ENCODE measurements at places on chromosomes 12 and 14.
A peak's percentile ranks its signal among the peaks of the same experiment; 100 is the strongest.

GRCh38 chr14:61631045-61631687 lies 64.1 kb upstream of the HIF1A start:
- no peak for DNase-seq

DNA sequence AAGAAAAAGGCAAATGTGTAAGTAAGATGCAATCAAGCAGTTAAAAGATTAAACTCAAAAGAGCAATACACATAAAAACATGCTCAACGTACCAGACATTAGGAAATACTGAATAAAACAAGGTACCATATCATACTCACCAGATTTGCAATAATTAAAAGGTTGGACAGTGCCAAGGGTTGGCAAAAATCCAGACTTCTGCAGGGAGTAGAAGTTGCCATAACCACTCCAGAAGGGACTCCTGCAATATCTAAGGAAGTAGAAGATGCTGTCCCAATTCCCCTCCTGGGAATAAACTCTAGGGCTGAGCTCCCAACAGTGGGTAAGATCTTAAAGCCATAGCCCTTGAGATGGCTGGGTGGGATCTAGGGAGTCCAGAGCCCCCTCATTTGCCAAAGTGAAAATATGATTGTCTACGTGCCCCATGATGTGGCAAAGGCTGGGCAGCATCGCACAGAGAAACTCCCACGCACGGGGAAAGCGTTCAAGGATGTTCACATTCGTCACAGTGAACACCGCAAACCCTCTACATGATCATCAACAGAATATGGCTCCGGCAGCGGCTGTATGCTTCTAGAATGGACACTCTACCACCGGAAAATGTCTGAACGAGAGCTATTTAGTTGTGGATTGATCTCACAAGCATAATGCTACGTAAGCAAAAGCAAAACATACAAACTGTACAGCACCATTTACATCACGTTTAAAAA lies 12.3 kb downstream of the KCTD10 start:
- DNase-seq: no peak

DNA sequence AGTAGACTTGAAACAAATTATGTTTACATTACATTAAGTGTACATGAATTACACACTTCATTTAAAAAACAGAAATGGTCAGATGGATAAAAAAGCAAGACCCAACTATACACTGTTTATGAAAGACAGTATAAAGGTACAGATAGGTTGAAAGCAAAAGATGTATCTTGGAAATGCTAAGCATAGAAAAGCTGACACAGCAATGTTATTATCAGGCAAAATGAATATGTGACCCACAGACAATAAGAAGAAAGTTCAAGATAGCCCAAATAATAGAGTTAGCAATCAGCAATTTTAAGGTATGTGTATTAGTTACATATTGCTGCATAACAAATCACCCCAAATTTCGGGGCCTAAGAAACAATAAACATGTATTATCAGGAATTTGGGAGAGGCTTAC lies 153.5 kb downstream of the DHRS2 start:
- DNase-seq: no peak

DNA sequence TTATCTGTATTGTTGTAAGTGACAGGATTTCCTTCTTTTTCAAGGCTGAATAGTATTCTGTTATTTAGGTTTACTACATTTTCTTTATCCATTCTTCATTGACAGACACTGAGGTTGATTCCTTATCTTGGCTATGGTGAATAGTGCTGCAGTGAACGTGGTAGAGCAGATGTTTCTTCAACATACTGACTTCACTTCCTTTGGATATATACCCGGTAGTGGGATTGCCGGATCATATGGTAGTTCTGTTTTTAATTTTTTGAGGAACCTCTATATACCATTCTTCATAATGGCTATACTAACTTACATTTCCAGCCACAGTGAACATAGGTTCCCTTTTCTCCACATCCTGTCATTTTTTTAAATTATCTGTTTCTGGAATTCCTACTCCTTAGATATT lies 21.8 kb downstream of the DERA start:
- DNase-seq: no peak

- no peak for DNase-seq
Measured at GRCh38 chr14:68234101-68234905, 414.7 kb downstream of the RAD51B start.

GRCh38 chr12:103966736-103967135 lies 1.1 kb downstream of the TDG start:
- DNase-seq: no peak

DNA sequence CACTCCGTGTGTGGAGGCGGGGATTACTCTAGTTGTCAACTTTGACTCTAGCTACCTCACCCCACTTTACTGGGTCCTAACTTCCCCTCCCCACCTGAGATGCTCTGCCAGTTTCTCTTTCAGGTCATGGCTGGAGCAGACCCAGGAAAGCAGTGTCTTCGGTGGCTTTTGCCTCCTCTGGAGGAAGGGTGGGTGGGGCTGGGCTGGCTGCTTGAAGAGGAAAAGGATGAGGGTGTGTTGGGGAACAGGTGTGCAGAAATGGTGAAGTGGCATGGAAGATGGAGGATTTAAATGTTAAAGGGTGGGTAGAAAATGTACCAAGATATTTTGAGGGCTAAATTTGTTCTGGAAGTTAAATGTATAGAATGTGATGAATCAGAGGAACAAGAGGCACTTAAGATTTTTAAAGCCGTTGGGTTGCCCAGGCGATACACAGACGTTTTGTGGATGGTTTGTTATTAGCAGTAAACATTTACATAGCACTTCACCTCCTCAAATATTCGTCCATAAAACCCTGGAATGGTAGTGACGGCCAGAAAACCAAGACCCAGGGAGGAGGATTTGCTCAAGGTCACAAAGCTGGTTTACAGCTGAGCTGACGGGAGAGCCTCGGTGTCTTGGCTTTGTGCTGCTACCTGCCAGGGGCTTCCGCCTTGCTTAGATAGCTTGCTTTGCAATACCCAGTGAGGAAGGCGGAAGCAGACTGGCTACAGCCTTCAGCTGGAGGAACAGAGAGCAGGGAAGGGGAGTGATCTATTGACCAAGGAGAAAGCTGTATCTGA lies 72.2 kb upstream of the PRMT8 start:
- no peak for DNase-seq

DNA sequence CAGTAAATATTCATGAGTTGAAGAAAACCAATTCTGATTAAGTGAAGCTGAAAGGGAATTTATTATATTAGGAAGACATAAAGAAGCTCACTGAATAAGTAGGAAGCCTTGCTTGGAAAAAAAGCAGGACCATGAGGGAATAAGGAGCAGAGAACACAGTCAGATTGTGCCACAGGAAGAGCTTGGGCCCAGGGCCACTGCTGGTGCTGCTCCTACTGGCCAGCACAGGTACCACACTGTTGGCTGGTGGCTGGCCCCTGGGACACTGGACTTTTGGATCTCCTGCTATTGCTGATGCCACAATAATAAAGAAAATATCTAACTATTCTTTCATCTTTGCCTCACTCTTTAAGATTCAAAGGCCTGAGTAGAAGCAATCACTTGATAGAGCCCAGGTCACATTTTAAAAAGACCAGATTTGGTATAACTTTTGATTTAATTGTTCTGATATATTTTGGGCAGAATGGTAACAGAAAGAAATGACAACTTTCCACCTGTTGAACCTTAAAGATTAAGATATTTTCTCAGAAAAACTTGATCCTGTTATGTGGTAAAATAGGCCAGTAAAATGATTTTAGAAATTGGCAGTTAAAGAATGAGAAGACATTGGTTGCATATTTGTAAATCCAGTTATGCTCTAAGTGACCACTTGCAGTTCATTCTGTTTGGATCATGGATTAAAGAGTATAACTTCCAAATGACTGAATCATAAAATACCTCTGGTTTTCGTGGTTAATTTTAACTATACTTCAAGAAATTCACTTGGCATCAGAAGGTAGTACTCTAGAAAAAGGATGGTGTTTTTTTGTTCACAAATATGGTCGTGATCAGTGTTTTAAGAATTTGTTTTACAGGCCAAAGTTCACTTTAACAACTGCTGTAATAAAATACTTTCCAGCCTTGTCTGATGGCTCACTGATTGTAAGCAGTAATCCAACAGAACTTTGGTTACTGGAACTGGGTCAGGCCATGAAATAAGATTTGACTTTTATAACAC lies 68.3 kb downstream of the DERA start:
- no peak for DNase-seq

DNA sequence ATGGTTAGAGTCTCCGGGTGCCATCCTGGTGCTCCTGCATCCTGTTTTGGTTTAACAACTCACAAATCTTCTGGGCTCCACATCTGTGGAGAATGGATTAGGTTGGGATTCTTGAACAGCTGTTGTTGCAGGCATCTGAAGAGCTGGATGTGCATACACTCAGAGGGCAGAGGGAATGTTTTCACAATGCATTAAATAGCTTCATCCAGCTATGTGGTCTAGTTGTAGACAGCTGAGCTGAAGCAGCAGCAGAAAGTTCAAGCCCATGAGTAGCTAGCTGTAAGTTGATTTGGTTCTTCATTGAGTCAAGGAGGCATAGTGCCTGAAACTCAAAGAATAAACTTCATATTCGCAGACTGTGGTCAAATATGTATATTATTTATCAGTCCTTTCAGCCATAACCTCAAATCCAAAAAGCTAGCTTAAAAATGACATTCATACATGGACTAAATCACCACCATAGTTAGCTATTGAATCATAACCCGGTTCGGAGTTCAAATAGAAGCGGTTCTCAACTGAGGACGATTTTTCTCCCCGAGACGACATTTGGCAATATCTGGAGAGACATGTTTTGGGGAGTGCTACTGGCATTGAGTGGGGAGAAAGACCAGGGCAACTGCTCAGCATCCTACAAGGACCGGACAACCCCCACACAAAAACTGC lies 858 bp upstream of the ANKRD13A start:
- DNase-seq: no peak

- DNase-seq: no peak
Measured at GRCh38 chr12:25929142-25929541, 29.3 kb upstream of the RASSF8 start.

- peak; percentile 87 for DNase-seq
Measured at GRCh38 chr14:92986254-92987147, 63.6 kb downstream of the CHGA start.

DNA sequence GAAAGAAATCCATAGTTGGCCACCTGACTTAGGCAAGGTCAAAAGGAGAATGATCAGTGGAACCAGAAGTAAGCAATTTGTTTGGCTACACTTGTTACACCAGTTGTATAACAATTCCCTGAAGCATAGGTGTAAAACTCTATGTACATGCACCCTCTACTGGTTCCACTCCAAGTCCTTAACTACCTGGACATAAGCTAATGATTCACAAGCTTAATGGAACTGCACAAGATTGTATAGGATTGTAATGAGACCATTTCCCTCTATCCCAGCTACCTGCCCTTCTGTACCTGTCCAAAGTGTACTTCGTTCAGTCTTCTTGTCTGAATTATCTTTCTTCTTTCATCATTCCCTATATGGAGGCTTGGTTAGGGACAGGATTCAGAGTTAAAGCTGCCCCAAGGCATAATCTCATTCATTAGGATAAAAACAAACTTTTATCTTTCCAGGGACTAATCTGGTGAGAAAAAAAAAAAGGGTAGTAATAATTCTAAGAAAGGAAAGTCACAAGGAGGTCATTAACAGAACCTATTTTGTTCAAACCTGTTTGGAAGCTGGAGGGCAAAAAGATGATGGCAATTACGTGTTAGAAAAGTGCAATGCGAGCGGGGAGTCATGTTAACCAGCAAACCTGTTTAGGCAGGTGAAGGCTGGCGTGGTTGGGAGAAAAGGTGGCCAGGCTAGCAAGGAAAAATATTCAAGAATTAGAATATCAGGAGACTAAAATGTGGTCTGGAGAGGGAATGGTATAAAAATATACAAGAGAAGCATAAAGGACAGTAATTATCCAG lies 2.8 kb upstream of the TMEM52B start:
- no peak for DNase-seq

GRCh38 chr14:102902523-102903247 lies 19.8 kb upstream of the AMN start:
- no peak for DNase-seq

GRCh38 chr12:27583981-27584380 lies 60.0 kb downstream of the PPFIBP1 start:
- DNase-seq: no peak

DNA sequence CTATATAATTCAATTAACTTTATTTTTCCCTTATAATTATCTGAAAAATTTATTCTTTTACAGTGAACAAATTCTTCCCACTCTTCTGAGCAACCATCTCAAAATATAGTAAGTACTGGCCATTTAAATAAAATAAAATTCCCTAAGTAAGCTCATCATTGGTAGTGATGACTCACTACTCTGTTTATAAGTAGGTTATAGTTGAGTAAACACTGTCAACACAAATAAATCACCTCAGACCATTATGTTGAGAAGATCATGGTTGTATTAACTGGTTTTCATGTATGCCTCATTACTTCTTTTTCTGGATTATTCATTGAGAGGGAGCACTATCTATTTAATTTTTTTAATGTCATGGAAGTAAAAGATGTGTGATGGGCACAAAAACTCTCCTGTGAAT lies 220.5 kb downstream of the SEC23A start:
- DNase-seq: no peak

DNA sequence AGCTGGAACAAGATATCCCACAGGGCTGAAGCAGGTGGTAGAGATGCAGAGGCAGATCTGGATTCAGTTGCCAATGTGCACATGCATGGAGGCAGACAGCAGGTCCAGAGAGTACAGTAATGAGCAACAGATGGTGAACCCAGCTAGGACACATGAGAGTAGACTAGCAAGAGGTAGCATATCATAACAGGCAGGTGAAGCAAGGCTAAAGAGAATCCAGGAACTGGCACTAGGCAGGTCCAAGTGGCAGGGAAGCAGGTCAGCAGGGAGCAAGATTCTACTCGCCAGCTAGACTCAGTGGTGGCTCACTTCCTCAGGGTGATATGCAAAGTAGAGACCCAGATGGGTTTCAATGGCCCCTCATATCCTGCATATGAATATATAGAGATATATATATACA lies 15.3 kb upstream of the MYF6 start:
- no peak for DNase-seq
